NCI-H1436 treated with DMSO at 0.1 percent for 48 hours (cell line): ENCODE measurements at places on chromosomes 7 and 10.

DNA sequence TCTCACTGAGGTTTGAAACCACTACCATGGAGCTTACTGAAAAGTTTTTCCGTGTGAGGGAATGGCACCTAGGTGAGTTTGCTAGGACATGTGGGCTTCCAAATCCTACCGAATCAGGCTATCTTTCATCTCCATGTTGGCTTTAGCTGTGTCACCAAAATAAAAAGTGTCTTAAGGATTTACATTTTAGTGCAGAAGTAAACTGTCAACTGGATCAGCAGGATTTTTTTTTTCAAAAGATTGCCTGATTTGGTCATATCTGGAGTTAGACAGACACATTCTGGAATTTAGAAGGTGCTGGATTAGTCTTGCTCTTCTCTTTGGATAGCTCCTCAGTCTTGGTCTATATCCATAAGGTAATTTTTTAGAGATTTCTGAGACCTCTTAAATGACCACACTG lies 5.5 kb downstream of the ARID5B start:
- DNase-seq, result no peak

DNA sequence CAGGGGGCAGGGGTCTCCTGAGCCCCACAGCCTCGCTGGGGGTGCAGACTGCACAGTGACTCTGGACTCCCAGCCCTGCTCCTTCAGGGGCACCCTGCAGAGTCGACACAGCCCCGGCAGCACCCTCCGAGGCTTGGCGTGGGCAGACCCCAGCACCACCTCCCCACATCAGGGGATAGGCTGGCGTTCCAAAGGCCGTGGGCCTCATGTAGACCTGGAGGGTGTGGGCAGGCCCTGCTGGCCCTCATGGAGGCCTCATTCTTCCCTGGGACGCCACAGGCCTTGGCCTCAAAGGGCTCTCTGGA lies 265.9 kb downstream of the ELFN1 start:
- DNase-seq, result no peak

GRCh38 chr10:43576062-43576461 lies 1.6 kb upstream of the ZNF239 start:
- no peak for DNase-seq

GRCh38 chr7:123580406-123581161 lies 21.0 kb upstream of the ASB15 start:
- peak; percentile 55 for DNase-seq

DNA sequence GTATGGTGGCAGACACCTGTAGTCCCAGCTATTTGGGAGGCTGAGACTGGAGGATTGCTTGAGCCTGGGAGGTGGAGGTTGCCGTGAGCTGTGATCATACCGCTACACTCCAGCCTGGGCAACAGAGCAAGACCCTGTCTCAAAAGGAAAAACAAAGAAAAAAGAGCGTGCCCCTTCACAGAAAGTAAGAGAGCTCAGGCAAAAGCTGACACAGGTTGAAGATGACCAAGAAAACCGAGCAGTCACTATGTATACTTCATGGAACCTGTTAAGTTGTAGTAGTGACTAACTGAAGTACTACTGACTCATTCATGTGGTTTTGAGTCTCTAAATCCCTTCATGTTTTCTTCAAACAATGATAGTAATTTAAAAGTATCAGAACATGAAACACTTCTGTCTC lies 1.2 kb upstream of the PRRT4 start:
- no peak for DNase-seq

DNA sequence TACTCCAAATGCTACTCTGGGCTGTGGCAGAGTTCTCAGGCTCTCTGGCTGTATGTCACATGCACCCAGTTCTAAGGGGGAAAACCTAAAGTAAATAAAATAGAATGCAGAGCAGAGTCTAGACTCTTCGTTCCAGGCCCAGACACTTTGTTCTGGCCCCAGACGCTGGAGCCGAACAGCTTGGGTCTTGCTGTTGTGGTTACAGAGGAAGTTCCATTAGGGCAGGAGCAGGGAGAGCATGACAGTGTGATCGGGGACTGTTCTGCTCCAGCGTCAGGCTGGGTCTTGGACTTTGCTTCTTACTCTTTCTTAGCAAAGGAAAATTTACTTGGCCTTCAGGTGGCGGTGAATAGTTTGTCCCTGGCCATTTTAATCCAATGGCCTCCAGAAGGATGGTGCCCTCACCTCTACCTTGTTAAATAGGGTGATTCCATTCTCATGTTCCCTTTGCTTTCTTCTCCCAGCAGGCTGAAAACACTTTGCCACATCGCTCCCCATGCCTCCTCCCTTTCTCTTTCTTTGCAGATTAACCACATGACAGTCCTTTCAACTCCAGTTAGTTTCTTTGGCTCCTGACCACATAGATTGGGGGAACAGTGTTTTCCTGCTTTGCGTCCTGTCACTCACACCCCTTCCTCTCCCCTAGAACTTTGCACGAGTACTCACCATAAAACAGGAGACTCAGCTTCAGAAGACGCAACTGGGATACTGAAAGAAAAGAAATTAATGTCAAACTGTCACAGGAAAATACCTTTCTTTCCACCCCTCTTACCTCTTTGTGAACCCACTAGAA lies 730.8 kb downstream of the SUGCT start:
- DNase-seq, result no peak

GRCh38 chr10:118625504-118625903 lies 30.1 kb upstream of the PRLHR start:
- DNase-seq, result no peak

GRCh38 chr7:41448104-41448503 lies 254.8 kb downstream of the INHBA start:
- DNase-seq, result no peak

DNA sequence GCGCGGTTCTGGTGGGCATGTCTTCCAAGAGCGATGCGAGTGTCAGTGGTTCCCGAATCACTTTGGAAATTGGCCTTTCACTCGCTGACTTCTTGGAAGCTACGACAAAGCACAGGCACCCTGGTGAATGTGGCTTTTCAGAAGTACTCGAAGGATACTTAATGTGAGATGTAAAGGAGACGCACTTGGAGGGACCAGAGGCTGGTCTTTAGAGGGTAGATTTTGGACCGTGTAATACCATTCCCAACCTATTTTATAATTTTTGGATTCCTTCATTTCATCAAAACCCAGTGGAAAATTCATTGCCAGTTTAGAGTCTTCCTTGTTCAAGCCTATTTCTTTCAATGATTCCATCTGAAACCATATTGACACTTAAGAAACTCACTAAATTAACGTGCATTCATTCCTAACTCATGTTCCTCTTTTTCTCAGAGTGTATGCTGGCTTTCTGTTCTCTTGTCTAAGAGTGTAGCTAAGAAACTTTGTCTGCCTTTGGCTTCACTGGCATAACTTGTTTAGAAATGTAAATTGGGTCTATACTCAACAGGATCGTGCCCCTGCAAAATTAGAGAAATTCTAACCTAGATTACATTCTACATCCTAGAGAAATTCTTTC lies 645 bp upstream of the COPG2 start:
- no peak for DNase-seq

DNA sequence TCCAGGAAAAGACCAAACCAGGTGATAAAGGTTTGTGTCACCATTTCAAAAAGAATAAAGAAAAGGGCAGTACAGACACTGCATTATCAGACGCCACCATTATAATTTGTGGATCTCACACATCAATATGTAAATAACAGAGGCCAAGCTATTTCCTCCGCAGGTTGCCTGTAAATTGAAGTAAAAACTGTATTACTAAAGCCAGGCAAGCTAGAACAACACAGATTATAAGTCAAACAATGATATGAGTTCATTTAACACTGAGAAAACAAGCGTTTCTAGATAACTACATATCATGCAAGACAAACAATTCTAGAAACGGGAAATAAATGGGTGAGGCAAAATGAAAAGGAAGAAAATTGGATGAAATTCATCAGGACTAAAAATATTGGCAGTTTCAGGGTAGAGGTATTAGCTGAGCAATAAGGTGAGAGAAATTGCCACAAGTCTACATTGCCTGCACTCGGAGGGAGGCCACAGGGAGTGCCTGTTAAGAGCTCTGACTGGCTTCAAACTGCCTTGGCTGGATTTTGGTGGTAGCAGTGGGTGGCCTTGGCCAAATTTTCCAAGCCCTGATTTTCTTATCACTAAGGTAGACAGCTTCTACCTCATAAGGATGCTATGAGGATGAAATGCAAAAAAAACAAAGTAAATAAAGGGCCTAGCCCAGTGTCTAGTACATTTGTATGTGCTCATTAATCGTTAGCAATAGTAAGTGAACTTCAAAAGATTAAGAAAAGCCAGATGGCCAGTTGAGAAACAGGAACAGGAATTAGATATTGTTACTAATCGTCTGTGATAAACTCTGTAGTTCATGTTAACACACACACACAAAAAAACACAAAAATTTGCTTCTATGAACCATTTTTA lies 240.0 kb upstream of the NFE2L3 start:
- no peak for DNase-seq

- DNase-seq, result no peak
Measured at GRCh38 chr10:132641401-132641800, 103.8 kb downstream of the INPP5A start.

DNA sequence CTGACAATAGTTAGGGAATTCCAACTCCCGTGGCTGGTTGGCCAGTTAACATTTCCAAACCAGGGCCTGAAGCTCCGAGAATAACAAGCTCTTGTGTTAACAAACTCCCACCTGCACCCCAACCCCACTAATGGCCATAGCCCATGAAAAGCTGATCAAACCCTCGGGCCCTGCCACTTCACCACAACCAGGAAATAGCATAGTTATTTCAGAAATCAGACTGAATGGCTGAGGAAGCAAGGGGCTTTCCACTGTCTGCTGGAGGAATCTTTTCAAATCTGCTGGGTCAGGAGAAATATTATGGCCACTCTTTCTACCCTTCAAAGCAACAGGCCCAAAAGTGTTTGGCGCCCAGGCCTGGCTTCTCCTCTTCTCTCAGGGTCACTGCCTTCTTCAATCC lies 145.6 kb downstream of the GLCCI1 start:
- DNase-seq, result no peak

GRCh38 chr7:148975896-148976295 lies 52.4 kb downstream of the PDIA4 start:
- DNase-seq, result no peak

- no peak for DNase-seq
Measured at GRCh38 chr10:52740913-52741675, 31.5 kb downstream of the MBL2 start.

GRCh38 chr7:45662540-45663166 lies 88.5 kb downstream of the ADCY1 start:
- DNase-seq, result no peak

DNA sequence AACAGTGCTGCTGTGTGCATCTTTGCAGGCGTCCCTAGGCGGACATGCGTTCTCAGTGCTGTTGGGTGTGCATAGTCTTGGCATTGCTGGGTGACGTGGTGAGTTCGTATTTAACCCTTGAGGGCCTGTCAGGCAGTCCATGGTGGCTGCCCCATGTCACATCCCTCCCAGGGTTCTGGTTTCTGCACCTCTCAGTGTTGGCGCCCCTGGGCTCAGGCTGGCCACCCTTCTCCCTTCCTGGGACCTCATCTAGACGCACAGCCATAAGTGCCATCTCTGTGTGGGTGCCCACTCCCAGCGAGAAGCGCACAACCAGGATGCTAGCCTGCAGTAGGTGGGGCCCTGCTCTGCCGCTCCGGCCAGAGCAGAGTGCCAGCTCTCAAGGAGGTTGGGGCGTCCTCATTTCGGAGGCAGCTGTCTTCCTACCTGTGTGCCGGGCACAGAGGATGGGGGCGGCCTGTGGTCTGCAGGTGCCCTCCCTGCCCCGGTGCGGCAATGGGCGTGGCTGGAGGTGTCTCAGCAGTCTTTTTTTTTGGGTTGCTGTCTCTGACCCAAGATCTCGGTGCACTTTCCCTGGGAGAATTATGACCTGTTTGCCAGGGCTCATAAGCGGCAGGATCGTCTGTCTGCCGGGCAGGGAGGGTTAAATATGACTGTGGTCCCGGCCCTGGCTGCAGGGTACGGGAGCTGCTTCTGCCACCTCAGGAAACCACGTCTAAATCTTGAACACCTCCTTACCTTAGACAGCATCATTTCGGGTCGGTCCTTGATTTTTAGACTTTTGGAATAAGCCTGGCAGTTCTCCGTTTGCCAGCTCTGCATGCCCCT lies 6.5 kb downstream of the INPP5A start:
- no peak for DNase-seq

- DNase-seq, result no peak
Measured at GRCh38 chr10:33252324-33252723, 82.1 kb downstream of the NRP1 start.

DNA sequence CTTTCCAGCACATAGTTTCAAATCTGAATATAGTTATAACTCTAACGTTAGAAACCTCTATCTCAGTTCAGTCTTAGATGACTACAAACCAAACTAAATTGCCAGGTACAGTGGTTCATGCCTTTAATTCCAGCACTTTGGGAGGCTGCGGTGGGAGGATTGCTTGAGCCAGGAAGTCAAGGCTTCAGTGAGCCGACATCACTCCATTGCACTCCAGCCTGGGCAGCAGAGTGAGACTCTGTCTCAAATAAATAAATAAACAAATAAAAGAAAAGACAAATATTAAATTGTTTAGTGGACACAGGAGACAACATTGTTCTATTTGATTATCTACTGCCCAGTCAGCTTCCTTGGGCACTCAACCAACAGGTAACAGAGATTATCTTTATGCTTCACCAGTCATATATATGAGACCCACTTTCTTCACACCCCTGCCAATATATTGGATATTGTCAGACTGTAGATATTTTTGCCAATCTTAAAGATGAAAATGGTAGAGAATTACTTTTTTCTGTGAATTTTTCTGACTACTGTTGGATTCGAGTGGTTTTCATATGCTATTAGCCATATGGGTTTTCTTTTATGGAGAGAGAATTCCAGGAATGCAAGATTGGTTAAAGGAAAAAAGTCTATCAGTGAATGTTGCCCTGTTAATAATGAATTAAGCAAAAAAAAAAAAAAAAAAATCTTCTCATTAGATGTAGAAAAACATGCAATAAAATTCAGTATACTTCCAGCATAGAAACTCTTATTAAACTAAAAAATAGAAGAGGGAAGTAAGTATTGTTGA lies 16.0 kb downstream of the HDAC9 start:
- DNase-seq, result no peak

DNA sequence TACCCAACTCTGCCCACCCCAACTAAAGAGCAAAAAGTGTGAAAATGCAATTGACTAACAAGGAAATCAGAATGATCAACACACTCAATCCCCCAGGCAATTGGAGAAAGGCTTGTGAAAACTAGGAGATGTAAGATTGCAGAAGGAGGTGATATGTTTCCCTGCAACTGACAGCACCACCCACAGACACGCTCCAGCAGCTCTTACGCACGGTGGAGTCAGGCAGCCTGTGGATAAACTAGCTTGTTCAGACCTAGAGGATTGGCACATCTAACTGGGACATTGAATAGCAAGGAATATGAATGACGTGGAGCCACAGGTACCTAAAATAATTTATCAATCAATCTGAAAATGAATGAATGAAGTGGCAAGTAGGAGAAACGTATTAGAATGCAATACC lies 125.7 kb upstream of the MYO3A start:
- DNase-seq, result no peak
